ENCODE measurements at places on chromosomes 3 and 15.

GRCh38 chr3:159668990-159669476, 319.6 kb upstream of the IL12A start:
- DNase-seq = no peak

DNA sequence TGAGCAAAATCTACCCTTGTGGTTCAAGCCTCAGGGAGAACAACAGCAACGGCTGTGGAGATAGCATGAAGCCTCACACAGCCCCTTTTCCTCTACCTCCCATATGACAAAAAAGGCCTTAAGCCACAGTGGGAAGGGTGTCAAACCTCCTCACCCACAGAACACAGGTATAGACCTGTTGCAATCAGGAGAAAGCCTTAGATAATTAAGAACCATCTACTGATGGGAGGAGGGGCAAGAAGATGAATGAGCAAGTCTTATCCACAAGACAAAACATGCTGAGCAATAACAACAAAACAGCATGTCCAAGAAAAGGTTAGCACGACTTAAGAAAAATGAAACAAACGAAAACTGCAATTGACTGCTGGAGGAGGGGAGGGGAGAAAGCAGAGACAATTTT, 272.9 kb upstream of the BCHE start:
- no peak for DNase-seq

- DNase-seq = no peak
These were observed 508.7 kb downstream of the SOX2 start for GRCh38 chr3:182220471-182220870.

- DNase-seq = no peak
These were observed 104.8 kb downstream of the PPP2R3A start for GRCh38 chr3:136070334-136070733.

- peak; percentile 67 for DNase-seq
These were observed 21.3 kb upstream of the DAPK2 start for GRCh38 chr15:64067564-64068030.

- no peak for DNase-seq
These were observed 1539.9 kb downstream of the SI start for GRCh38 chr3:163538387-163538786.

DNA sequence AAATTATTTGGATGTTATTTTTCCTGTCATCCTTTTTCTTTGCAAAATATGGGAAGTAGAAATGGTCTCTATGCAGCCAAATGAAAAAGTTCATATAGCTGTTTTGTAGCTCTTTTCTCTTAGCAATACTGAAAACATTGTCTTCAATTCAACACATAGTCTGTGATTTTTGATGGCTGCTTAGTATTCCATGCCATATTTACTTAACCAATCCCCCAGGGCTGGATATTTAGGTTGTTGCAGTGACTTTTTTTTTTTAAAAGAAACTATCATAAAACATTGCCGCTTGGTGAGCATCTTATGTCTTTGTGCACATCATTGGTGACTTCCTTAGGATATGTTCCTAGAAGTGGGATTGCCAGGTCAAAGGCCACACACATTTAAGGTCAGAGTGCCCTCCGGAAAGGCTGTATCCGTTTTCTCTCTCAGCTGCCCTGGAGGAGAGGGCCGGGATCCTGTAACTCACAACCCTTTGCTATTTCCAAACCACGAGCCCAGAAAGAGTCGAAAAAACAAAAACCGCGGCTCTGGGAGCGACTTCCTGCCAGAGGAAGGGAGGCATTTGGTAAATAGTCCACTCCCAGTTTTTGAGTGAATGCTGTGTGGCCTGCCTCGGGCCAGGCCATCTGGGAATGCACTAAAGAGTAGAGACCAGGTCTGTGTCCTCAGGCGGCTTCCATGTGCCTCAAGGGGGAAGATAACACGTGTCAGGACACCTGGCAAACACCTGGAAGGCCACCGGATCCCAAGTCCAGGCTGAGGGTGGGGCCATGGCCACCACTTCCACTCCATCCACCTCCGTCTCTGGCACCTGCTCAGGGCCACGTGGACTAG, 41.9 kb downstream of the SMAD6 start:
- DNase-seq = no peak
